ENCODE measurements at places on chromosomes 16 and 17.

GRCh38 chr17:22704674-22705073 is 1012.4 kb downstream of the KCNJ18 start:
- DNase-seq: no peak

DNA sequence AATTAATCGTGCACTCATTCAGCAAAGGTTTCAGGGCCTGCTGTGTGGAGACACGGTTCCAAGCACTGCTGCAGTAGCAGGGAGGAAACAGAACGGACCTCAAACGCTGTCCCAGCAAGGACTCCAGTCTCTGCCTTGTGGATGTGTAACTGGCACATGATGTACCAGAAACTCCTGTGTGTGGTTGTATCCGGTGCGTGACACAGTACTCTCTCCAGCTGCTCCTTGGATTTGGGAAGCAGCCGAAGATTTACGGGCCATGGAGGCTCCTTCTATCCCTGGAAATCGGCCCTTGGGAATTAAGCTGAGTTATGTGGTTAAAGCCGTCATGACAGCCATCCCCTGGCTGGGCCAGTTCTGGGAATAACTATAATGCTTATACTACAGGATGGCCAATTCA is 8.5 kb upstream of the ANKRD11 start:
- no peak for DNase-seq

DNA sequence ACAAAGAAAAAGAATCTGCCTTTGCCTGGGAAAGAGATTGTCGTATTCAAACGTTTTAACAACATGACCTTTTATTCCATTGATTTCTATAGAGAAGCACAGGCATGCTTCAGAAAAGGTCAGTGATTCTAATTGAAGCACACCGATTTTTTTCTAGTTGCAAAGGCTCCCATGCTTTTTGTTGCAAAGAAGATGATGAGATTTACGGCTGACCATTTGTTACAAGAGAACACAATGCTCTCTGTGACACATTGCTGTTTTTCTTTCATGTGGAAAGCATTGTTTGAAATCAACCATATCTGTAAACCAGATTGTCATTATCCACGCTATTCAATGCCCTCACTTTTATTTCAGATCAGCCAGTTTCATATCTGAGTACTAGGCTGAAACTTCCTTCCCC is 99.8 kb downstream of the NLK start:
- DNase-seq: no peak

DNA sequence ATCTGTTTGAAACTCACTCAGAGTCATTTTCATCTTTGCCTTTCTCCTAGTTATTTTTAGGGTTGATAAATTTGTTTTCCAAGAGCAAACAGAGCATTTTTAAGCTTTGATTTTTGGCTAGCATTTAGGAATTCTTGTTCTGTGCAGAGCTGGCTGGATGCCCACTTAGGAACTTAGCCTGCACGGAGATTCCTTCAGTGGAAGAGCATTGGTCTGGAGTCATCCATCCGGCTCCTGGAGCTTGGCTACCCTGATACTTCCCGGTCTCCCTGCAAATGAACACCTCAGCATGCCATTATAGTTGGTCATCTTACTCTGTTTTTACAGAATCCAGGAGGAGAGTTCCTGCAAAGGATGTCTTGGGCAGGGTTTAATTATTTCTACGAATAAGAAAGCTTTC is 57.1 kb downstream of the SPECC1 start:
- DNase-seq: no peak

DNA sequence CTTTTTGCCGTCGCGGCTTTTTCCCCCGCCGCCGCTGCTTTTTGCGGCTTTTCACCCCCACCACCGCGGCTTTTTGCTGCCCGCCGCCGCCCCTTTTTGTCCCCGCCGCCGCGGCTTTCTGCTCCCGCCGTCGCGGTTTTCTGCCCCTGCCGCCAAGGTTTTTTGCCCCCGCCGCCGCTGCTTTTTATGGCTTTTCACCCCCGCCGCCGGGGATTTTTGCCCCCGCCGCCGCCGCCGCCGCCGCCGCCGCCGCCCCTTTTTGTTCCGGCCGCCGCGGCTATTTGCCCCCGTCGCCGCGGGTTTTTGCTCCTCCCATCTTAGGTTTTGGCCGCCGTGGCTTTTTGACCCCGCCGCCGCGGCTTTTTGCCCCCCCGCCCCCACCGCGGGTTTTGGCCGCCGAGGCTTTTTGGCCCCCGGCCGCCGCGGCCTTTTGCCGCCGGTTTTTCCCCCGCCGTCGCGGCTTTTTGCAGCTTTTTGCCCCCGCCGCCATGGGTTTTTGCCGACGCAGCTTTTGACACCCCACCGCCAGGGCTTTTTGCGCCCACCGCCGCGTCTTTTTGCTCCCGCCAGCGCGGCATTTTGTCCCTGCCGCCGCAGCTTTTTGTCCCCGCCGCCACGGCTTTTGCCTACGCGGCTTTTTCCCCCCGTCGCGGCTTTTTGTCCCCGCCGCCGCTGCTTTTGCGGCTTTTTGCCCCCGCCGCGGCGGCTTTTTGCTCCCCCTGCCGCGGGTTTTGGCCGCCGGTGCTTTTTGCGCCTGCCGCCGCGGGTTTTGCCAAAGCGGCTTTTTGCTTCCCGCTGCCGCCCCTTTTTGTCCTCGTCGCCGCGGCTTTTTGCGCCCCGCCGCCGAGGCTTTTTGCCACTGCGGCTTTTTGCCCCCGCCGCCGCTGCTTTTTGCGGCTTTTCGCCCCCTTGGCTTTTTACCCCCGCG is 519.4 kb upstream of the WSB1 start:
- DNase-seq: no peak

DNA sequence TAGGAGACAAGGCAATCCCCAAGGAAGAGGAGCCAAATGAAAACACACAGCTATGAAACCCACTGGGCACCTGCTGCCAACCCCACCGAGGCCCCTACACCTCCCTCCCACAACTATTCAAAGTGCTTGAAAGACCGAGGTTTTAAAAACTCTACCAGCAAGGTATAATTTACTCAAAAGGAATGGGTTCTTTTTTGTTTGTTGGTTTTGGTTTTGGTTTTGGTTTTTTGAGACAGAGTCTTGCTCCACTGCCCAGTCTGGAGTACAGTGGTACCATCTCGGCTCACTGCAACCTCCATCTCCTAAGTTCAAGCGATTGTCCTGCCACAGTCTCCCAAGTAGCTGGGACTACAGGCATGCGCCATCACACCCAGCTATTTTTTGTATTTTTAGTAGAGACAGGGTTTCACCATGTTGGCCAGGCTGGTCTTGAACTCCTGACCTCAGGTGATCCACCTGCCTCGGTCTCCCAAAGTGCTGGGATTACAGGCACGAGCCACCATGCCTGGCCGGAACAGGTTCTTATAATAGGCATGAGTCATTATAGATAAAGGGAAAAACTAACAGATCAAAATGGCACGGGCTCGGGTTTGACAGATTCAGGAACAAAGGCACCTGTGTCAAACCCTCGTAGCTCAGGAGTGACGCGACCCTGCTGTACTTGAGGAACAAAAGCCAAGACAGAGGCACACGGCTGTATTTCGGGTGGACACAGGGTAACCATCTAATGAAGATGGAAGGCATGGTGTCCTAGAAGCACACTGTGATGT is 40.7 kb downstream of the COTL1 start:
- no peak for DNase-seq

DNA sequence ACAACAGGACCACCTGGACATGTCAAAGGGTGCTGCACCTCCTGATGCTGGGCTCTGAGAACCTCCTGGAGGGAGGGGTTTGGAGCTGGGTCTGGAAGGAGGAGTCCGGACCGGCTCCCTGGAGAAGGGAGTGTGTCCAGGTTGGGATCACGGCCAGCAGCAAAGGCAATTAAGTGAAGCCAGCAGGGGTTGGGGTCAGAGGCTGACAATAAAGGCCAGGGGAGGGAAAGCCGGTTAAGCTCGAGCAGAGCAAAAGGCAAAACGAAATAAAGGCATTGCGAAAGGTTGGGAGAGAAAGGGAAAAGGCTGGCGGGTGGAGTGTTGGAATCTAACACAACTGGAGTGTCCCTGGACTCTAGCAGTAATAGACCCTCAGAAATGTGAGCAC is 992 bp upstream of the CACNG4 start:
- no peak for DNase-seq

- no peak for DNase-seq
Observed at GRCh38 chr17:81397314-81398175, 2.3 kb downstream of the BAHCC1 start.

- no peak for DNase-seq
Observed at GRCh38 chr17:55672585-55673501, 49.8 kb downstream of the TMEM100 start.

DNA sequence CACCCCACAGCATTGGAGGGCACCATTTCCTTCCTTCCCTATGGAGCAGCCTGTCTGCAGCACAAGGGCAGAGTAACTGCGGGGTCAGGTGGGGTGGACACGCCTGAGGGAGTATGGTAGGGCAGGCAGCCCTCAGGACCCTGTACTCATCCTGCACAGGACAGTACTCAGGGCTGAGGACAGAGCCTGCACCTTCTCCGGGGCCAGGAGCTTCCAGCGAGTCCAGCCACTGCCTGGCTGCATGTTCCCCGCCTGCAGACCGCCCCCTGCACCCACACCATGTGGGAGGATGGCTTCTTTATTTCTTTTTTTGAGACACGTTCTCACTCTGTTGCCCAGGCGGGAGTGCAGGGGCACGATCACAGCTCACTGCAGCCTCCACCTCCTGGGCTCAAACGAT is 47.6 kb upstream of the CDC42EP4 start:
- no peak for DNase-seq

GRCh38 chr16:53629151-53629550 is 74.5 kb downstream of the RPGRIP1L start:
- no peak for DNase-seq

GRCh38 chr16:1787322-1788094 is 4.7 kb downstream of the NUBP2 start:
- DNase-seq: no peak

DNA sequence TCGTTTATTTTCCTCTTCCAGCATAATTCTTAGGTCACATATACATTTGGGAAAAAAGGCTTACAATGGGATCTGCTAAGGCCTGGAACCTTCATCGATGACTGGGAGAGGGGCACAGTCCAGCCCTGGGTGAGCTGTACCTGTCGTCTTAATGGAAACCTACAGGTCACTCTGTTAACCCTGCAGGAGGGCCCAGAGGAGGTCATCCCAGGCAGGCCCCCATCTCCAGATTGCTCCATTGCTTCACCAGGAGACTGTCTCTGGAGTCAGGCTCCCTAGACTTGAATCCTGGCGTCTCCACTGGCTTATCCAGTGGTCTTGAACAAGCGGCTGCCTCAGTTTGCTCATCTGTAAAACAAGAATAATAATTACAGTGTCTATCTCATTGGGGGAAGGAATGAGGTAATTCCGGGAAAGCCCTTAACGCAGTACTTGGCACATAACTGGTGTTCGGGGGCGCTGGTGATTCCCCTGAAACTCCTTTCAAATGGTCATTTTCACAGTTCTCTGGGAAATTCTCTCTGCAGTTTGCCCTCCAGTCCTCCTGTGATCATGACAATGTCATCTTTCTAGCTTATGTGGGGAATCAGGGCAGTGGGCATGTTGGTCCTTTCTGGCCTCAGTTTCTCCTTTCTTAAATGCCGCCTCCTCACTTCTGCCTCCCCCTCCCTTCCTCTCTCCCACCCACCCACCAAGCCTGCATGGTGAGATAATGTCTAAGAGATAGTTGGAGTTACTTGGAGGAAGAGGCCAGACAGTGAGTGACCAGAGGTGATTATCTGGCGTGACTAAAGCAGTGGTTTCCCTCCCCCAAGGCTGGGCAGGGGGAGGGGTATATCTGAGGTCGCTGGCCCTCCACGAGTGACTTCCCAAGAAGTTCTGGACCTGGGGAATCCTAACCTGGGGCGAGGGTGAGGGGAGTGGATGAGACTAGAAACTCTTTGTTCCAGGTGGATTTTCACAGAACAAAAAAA is 31.3 kb upstream of the TAC4 start:
- DNase-seq: no peak

DNA sequence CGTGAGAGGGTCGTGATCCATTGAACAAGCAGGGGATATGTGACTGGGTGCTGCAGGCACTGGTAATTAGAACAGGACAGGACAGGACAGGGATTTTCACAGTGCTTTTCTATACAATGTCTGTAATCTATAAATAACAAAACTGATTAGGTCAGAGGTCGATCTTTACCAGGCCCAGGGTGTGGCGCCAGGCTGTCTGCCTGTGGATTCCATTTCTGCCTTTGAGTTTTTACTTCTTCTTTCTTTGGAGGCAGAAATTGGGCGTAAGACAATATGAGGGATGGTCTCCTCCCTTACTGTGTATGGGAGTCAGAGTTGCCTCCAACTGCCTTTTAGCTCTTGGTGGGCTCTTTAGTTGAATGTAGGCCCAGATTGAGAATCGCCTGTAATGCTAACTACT is 1.5 kb upstream of the ZNF764 start:
- no peak for DNase-seq

GRCh38 chr16:85829171-85829719 is 29.8 kb downstream of the COX4I1 start:
- no peak for DNase-seq

DNA sequence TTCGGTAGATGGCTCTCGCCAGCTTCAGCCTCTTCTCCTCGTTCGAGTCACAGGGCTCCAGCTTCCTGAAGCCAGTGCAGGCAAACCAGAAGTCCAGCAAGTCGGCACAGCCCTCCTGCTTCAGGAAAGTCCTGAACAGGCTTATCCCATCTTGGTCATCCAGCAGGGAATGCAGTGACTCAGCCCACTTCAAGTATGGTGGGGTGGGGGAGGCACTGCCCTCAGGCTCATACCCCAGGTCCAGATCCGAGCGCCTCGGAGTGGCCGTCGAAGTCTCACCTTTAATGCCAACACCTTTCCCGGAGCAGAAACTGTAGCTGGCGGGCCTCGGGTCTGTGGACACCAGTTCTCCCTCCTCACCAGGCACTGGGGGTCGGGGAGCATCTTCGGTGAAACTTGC is 5.9 kb downstream of the AXIN1 start:
- no peak for DNase-seq
